ENCODE measurements at places on chromosomes 3 and 15.

GRCh38 chr3:101009386-101009785 is 16.2 kb upstream of the ABI3BP start:
- no peak for DNase-seq

GRCh38 chr3:102979682-102980354 is 545.0 kb downstream of the ZPLD1 start:
- DNase-seq: no peak

DNA sequence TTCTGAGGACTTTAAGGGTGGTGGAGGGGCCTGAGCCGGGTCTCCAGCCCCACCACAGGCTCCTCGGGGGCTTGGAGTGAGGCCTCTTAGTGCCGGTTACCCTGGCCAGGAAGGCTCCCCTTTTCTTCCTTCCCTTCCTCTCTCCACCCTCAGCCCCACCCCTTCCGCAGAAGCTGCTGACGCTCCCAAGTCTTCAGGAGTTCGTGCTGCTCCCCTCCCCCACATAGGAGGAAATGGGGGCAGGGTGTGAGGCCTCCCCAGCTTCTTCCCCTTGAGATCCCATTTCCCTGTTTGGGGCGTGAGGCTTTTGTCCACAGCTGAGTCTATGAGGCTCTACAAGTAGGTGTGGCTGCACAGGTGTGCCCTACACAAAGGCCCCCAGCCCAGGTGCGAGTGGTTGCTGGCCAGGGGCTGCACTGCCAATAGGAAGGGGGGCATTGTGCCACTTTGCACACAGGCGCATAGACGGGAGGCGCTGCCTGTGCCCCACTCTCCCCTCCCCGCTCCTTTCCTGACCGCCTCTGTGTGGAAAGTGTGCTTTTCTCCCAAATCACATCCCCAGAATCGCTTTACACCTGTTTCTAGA is 915 bp upstream of the CALML4 start:
- no peak for DNase-seq

DNA sequence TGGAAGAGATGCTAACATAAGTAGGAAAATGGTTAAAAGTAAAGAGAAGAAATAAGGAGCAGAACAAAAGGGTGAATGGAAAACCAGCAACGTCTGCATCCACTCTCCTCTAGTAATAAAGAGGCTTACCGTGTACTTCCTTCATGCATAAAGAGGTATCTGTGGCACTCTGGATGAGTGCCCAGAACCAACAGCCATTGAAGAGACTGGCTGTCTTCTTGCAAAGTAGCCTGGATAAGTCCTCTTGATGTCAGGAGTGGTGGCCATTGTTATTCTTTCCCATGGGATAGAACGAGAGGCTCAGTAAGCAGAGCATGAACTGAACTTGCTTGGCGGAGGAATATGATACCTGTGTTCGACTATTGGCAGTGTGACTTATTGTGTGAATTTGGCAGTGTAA is 186.2 kb upstream of the RASGRP1 start:
- peak; percentile 58 for DNase-seq

DNA sequence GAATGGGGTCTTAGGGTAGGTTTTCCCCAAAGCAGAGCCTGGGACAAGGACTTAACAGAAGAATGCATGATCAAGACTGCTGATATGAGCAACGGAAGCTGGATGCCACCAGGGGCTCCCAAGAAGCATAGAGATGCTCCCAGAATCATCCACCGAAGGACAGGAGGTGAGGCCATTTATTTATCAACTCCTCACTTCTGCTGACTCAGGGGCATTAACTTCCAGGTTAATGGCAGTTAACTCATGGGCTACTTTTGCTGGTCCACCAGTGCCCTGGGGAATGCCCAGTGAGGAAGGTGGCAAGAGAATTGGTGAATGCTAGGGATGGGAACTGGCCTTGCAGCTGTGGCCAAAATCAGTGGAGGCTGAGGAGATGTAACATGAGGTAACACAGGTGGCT is 27.8 kb downstream of the TAFA4 start:
- no peak for DNase-seq

DNA sequence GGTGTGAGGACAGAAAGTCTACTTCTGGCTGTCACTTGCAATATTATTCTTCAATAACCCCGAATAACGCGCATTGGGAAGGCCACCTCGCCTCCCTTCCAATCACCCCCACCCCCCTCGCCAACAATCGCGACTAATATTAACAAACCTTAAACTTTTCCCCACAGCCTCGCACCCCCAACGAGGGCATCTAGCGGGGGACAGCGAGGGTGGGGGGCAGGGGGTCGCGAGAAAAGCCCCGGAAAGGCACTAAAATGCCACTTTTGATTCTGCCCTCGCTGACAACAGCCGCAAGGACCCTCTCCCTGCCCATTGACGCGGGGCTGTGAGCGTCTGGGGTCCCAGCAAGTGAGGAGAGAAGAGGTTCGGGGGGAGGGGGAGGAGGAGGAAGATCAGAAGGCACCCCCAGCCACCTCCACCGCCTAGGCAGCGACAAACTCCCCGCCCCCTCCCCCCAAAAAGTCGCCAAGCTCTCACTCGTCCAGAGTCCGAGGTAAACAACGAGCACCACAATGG is 868 bp downstream of the SATB1 start:
- DNase-seq: no peak

- DNase-seq: no peak
These were observed 57.7 kb upstream of the BNIP2 start for GRCh38 chr15:59746777-59747176.

DNA sequence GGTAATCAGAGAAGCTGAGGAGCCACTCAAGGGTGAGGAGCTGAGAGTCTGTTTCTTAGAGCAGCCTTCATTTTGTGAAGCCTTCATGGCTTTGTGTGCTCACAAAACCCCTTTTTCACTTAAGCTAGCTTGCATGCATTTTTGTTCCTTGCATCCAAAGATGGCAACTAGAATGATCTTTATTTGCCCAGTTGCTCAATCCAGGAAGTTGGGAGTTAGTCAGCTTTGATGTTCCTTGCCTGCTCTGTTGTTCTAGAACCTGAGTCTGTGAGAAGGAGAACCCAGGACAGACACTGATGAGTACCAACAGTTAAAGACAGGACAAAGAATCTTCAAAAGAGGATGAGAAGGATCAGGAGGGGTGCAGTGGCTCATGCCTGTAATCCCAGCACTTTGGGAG is 81.8 kb downstream of the IL20RB start:
- no peak for DNase-seq

DNA sequence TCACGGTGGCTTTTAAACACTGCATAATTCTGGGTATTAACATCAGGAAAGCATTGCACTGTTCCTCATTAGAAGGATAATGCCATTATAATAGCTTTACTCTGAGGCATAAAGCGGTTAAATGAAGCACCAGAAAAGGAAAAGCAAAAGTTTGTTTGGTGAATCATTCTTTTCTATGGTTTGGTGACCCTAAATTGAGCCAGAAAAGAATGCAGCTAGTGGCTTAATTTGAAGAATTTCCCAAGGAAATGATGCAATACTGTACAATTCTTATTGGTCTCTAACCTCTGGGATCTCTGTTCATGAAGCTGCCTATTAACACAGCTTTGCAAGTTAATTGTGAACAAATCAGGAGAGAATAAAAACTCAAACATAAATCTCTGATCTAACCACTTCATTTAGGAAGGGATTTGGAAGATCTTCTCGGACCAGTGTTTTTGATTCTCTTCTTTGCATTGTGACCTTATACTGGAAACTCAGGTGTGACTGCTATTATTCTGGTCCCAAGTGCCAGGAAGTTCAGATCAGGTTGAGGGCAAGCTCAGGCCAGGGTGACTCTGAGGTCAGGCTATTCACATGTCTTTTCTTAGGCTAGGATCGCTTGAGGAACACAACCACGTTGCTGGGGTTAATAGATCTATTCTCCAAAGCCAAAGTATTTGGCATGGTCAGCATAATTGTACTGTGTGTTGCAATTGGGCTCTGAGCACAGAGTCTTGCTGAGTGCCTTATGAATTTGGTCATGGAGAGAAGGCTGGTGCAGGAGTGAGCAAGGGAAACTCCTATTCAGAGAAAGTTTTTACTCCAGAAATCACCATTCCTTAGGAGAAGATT is 11.3 kb upstream of the DLG1 start:
- DNase-seq: peak; percentile 53

GRCh38 chr15:68258692-68259091 is 18.9 kb upstream of the FEM1B start:
- no peak for DNase-seq

DNA sequence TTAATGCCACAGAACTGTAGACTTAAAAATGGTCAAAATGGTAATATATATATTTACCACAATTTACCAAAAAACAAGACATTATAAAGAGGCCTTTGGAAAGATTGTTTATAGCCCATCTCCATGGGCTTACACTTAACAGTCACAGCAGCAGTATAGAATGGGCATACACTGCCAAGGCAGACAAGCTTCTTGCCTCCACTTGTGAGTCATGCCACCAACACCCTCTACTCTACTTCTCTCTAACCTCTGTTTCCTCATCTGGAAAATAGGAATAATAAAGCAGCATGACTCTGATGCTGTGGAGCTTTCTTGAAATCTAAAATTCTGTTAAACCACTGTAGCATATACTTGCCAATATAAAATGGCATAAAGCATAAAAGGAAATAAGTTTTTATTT is 14.4 kb upstream of the GPR156 start:
- DNase-seq: no peak

DNA sequence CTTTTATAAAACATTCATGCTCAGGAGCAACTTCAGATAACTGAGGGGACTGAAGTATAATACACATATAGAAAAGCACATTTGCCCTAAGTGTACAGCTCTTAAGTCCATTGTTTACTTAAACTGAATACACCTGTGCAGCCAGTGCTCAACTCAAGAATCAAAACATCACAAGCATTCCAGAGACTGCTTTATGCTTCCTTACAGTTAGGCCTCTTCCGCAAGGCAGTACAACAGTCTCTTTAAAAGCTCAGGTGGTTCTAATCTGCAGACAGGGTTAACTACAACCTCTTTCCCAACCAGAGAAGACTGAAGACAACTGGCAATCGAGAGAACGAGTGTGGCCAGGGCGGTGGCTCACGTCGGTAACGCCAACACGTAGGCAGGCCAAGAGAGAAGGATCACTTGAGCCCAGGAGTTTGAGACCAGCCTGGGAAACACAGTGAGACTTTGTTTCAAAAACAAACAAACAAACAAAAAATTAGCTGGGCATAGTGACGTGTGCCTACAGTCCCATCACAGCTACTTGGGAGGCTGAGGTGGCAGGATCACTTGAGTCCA is 16.9 kb downstream of the MCCC1 start:
- DNase-seq: no peak

- DNase-seq: no peak
These were observed 31.6 kb upstream of the TSEN2 start for GRCh38 chr3:12452361-12453330.

- DNase-seq: no peak
These were observed 6.0 kb downstream of the ADAMTS9 start for GRCh38 chr3:64681827-64682226.

GRCh38 chr3:170081079-170081741 is 43.4 kb downstream of the GPR160 start:
- DNase-seq: no peak

- no peak for DNase-seq
These were observed 37.0 kb upstream of the CPOX start for GRCh38 chr3:98630416-98630815.

DNA sequence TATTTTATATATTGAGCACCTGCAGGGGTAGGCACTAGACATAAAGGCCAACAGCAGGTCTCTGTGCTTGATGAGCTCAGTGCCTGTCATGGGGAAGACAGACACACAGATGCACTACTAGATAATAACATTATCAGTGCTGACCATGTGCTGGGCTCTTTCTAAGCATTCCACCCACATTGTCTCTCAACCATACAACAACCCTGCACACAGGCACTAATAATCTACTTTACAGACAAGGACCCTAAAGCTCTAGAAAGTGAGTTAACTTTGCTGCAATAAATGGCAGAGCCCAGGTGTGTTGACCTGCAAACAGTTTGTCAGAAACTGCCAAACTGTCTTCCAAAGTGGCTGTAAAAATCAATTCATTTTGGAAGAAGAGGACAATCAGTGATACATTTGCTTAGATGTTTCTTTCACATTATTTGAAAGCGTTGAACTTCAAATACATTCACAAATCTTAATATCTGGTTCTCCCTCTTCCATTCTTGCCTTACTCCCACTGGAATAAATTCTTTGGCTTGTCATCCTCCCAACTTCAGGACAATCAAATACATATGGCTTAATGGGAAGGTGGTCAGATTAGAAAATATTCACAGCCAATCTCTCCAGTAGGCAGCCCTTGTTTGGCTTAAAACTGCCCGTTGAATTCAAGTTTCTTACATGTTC is 11.0 kb upstream of the PP2D1 start:
- DNase-seq: no peak

GRCh38 chr15:29458361-29458760 is 188.7 kb upstream of the NSMCE3 start:
- DNase-seq: no peak

DNA sequence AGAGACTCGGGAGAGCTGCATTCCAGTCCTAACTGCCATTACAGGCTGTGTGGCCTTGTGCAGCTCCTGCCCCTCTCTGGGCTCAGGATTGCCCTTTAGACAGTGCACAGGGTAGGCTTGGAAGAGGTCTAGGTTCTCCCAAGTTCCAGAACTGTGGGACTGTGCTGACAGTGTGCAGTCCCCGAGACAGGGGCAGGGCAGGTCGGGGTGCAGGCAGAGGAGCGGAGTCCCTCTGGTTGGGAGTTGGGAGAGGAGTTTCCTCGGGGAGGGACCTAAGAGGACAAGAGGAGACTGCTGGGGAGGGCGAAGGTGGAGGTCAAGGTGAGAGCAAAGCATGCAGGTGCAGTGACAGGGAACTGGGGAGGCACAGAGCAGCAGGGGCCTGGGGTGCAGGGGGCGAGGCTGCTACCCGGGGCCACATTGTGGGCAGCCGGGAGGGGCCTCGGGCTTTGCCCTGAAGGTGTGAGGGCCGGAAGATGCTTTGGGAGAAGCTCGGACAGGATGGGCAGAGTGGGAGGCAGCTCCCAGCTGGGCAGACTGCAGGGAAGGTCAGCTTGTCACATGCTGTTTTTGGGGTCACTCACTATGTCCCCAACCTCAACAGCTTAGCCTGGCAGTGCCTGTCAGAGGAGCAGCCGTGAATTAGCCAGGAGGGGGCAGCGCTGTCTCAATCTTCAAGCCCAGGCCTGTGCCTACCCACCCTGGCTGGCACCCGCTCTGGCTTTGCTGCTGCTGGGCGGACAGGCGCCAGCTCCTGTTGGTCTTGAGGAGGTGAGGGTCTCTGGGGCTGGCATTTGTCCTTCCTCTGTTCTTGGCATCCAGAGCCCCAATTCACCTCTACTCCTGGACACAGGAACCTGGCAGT is 15.4 kb upstream of the CSPG4 start:
- peak; percentile 65 for DNase-seq

- peak; percentile 7 for DNase-seq
These were observed 24.8 kb downstream of the CCR1 start for GRCh38 chr3:46183330-46183729.

GRCh38 chr3:16140116-16140893 is 34.2 kb upstream of the GALNT15 start:
- no peak for DNase-seq

- no peak for DNase-seq
These were observed 136.9 kb downstream of the PDE8A start for GRCh38 chr15:85118581-85118980.

GRCh38 chr3:141561426-141562034 is 74.7 kb downstream of the RASA2 start:
- peak; percentile 68 for DNase-seq

Data from SK-MEL-5 (cell line).